ENCODE measurements at places on chromosomes 12 and 14.

DNA sequence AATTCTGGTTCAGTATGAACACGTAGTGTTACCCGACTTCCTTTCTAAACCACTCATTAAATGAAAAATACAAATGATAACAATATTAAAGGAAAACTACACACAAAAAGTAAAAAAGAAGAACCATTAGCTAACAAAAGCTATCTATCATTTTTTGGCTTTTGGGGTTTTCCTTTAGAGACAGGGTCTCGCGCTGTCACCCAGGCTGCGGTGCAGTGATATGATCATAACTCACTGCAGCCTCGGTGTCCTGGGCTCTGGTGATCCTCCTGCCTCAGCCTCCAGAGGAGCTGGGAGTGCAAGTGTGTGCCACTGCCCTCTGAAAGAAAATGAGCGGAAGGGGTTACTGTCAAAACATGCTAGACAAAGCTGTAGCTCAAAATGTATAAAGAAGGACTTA lies 238.2 kb upstream of the AVPR1A start:
- no peak for DNase-seq

- DNase-seq, result no peak
These were observed 40.8 kb downstream of the ANO6 start for GRCh38 chr12:45256721-45257120.

GRCh38 chr14:25150934-25151790 lies 101.2 kb upstream of the STXBP6 start:
- no peak for DNase-seq

- no peak for DNase-seq
These were observed 13.0 kb downstream of the MVK start for GRCh38 chr12:109586385-109587296.

GRCh38 chr14:96235426-96235825 lies 20.6 kb upstream of the BDKRB1 start:
- no peak for DNase-seq

- DNase-seq, result no peak
These were observed 18.6 kb downstream of the LGMN start for GRCh38 chr14:92729634-92730358.
